ENCODE measurements at places on chromosomes 5 and 9. TPM values are rescaled to one million over a fixed set of nuclear protein-coding genes. Genes with fewer than 3 reads are reported as not detected.

DNA sequence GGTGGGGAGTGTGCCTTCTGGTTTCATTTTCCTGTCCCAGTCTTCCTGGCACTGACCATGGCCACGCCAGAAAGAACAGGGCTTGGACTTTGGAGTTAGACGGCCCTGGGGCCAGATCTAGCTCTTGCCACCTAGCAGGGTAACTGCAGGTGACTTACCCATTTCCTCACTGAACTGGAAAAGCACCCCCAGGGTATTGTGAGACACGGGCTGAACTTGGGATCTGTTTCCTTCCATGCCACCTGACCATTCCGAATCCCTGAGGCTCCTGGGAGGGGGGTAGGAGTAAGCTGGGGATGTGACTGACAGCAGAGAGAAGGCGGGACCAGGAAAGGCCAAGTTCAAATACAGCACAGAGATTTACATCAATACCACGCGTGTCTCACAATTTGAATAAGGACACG, 9.4 kb downstream of the HNRNPAB start:
- no peak for DNase-seq

DNA sequence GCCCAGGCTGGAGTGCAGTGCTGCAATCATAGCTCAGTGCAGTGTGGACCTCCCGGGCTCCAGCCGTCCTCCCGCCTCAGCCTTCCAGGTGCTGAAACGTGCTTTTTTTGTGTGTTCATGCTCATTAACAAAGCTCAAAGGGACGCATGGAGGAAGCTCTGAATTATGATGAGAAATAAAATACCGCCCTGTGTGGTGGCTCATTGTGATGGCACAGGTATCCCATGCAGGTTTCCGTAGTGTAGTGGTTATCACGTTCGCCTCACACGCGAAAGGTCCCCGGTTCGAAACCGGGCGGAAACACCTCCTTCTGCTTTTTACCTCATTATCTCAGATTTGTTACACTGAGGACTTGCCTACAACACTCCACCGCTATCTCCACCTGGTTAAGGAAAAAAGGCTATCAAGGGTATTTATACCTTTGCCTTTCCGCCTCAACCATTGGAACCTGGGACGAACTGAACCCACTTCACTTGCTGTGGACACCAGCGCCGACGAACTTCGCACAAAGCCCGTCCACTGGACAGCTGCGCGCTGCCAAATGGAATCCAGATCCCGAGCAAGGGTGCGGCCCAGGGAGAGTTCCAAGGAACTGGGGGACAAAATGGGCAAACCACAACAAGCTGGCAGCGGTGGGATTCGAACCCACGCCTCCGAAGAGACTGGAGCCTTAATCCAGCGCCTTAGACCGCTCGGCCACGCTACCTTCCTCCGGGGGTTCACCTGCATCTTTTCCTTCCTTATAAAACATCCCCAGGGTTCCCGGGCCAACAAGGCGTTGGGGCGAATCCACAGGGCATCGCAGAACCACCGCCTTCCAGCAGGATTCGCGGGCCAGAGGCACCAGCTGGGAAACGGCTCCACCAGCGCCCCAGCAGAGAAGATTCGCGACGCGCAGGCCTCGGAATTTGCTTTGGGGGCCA, 26.3 kb downstream of the OR2V2 start:
- no peak for DNase-seq

DNA sequence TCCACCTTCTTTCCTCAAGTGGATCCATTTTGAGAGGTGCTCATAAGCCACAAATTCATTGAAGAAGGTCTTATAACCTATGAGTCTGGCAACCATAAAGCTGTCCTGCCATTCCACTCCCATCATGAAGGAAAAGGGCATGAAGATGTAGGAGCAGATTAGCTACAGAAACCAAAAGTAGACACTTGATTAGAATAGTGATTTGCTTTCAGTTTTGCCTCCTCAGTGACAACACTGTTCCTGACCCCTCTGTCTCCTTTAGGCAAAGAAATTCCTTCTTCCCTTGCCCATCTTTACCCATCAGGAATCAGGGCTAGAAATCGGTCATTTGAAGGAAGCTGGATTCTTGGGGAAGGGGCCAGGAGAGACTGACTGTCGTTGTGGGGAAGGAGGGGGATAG, 55.2 kb downstream of the SLC28A3 start:
- DNase-seq = no peak

GRCh38 chr5:20102293-20102692, 114.3 kb upstream of the CDH18 start:
- DNase-seq = no peak

GRCh38 chr5:92543201-92543600, 1037.8 kb downstream of the NR2F1-AS1 start:
- DNase-seq = no peak

DNA sequence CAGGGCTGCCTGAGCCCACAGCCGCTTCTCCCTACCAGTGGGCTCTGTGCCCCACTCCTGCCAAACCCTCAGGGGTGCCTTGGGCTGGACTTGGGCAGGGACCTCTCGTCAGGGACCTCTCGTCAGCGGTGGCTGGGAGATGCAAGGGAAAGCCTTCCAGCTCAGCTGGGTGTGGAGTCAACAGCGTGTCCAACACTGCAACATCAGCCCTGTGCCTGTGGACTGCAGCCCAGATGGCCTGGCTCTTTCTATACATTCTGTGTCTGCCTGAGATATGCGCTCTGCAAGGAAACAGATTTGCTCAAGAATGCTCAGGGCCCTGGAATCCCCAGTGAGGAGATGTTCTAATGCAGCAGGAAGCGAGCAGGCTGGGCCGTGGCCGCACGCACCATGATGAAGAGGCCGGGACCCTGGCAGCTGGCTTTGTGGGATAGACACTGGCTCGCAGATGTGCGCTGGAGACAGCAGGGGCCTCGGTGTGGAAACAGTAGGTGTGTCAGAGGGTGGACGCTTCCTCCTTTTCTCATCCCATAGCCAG, 85.0 kb upstream of the COL5A1 start:
- no peak for DNase-seq

GRCh38 chr9:14978022-14979000, 68.1 kb upstream of the FREM1 start:
- DNase-seq = no peak

DNA sequence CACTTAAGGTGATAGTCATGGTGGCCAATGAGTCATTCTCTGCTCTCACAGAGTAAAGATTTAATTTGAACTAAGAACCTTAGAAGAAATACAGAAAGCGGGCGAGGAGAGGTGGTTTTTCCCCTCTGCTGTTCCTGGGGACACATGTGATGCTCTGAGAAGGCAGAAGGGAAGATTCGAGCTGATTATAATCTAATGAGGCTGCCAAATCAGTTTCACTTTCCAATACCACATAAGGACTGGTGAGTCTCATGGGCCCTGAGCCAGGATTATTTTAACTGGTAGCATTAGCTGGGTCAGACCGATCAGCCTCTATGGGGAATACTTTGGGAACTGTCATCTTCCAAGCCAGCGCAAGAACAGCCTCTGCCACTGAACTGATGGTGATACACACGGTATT, 116.5 kb downstream of the SLC1A3 start:
- no peak for DNase-seq

DNA sequence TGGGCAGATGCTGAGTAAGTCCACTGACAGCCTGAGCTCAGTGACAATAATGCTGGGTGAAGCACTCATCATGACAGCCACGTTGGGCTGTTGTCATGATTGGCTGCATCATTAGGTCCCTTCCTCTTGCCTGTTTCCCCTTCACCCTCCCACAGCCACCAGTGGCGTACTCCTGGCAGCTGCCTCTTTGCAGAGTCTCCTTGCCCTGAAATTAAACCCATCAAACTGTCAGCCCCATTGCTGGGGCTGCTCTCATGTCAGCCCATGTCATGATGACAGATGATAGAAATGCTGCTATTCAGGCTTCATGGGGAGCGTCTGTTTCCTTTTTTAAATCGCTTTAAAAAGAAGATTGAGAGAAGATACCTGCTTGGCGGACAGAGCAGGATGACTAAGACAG, 327.4 kb downstream of the AGTPBP1 start:
- DNase-seq = no peak

DNA sequence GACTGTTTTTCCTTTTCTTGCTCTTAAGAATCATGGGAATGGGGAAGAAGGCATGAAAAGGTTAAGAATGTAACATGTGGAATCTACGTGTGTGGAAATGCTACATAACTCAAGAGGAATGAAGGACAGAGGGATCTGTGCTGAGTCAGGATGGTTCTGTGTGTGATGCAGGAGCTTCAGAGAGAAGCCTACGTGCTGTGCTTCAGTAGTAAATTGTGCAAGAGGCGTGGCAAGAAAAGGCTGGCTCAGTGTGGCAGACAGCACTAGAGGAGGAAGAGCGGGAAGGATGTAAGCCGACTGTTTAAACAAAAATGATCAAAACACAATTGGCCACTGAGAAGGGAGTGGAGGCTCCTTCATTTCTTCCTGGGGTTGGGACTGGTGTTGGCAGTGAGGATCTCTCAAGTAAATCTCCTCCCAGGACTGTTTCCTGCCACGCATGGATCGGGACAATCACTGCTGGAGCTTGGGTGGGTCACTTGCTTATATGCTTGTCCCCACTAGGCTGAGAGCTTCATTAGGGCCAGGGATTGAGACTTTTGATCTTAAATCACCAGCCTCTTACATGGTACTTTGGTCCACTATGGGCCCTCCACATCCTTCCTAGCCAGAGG, 59.4 kb upstream of the BASP1 start:
- DNase-seq = no peak

DNA sequence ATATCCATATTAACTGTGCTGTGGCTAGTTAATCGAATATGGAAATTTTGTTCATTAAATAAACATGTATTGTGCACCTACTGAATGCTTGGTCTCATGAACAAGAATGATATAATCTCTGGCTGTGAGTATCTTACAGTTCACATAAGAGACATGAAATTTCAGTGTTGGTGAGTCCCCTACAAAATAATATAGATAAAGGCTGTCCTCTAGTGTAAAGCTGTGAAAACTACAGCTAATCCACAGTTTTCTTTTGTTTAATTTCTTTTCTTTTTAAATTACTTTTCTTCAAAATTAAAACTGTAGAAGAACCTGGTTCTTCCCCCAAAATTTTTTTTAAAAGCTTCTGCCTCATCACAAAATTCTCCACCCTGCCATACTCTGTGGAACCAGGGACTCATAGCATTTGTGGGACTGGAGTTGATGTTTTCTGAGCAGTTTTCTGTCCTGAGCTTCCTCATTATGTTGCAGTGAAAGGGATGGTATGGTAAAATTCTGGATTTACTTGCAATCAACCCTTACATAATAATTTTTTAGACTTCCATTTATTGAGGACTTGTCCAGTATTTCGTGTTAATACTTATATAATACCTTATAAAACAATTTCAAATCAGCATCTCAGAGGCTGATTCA, 135.0 kb downstream of the STK32A start:
- DNase-seq = no peak

GRCh38 chr5:156764176-156764971, 85.7 kb upstream of the PPP1R2B start:
- no peak for DNase-seq

DNA sequence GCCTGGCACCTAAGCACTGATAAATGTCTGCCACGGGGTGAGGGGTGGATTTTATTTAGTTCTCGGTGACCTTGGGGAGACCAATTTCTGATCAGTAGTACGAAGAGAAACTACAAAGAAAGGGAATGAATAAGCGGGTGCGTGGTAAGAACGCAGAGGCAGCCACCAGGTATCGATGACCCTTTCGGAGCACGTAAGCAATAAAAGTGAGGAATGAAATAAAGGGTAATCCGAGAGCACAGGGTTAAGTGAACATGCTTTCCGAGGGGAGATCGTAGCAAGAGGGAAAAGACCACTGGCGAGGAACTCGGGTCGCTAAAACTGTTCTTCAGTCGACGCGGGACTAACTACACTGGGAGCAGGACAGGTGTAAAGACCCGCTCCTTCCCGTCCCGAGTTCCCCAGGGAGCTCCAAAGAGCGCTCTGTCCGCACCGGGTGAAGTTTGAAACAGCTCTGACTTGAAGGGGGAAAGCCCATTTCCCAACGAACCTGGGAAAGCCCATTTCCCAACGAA, 1.1 kb downstream of the ELOVL7 start:
- no peak for DNase-seq

GRCh38 chr9:74887041-74887980, at the start of gene TRPM6:
TSS of gene TRPM6 (minus strand) at chr9:74887921. CDS start at chr9:74887856, 65 bp downstream.
- peak; percentile 57 for DNase-seq

Gene C5orf47
- total RNA-seq = not detected

Gene BTNL3
- not detected for total RNA-seq

Gene CCDC127
- 6.1 TPM for total RNA-seq

Data from activated naive CD4-positive, alpha-beta T cell treated with anti-CD3 and anti-CD28 coated beads, Interleukin-2, amount 50 U/mL, for 72 hours (primary cell).